ENCODE measurements at places on chromosomes 1 and 21.

DNA sequence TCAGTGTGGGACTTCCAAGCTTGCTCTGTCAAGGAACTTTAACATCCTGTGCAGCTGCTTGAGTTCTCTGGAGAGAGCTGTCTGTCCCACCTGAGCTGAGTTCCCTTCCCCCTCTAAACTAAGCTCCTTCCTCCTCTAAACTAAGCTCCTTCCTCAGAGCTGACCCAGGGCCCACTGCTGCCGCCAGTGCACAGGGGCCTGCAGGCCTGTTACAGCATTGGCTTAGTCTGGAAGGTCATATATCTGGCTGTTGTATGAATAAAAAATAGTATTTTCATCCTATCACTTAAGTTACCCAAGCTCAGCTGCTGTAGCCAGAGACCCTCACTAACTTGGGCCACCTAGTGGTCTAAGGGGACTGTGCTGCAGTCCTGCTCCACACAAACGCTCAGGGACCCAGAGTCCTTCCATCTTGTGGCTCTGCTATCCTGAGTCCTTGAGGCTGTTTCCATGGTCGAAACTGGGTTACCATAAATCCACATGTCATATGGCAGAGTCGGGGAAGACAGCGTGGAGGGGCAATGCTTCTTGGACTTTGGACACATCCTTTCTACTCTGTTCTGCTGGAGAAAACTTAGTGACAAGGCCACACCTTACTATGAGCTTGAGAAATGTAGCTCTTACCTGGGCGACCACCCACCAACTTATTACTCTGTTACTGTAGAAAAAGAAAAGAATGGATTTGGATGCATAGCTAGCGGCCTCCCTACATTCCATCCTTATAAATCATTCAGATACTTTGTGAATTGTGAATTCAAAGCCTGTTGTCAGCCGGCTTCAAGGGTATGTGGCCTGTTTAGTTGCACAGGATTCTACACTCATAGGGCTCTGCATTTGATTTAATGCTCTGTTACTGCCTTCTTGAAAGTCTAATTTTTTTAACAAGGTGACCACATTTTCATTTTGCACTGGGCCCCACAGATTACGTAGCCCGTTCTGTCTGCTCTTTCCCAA, 71.4 kb upstream of the GCLM start:
- DNase-seq: no peak

DNA sequence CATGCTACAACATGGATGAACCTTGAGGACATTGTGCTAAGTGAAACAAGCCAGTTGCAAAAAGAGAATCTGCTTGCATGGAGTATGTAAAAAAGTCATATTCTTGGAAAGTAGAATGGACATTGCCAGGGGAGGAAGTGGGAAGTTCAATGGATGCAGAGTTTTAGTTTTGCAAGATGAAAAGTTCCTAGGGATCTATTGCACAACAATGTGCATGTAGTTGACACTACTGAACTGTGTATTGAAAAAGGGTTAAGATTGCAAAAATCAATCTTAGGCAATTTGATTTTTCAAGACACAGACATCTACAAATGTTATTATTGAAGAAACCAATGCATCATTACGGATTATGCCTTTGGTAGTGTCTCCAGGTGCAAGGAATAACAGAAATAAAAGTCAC, 50.3 kb upstream of the MAGI3 start:
- no peak for DNase-seq

DNA sequence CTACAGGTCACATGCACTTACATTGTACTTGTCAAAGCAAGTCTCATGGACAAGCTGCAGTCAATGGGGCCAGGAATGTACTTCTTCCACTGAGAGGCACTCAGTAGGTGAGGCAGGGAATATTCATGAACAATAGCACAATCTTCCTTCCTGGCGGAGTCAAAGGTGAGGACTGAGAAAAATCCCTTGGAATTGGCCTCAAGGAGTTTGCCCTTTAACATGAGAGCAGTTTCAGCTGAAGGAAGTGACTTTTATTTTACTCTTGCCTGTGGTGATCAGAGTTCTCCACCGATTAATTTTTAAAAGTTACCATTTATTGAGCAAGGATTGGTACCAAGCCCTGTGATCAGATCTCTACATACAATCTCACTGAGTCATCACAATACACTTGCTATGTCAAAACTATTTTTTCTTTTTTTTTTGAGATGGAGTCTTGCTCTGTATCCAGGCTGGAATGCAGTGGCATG, 11.2 kb upstream of the AK2 start:
- no peak for DNase-seq

DNA sequence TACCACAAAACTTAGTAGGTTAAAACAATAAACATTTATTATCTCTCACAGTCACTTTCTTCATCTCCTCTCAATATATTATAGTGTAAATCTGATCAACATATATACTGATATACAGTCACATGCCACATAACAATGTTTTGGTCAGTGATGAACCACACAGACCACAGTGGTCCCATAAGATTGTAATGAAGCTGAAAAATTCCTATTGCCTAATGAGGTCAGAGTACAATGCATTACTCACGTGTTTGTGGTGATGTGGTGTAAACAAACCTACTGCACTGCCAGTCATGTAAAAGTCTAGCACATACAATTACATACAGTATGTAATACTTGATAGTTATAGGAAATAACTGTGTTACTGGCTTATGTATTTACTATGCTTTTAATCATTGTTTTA, 30.1 kb downstream of the OLFML3 start:
- DNase-seq: no peak

DNA sequence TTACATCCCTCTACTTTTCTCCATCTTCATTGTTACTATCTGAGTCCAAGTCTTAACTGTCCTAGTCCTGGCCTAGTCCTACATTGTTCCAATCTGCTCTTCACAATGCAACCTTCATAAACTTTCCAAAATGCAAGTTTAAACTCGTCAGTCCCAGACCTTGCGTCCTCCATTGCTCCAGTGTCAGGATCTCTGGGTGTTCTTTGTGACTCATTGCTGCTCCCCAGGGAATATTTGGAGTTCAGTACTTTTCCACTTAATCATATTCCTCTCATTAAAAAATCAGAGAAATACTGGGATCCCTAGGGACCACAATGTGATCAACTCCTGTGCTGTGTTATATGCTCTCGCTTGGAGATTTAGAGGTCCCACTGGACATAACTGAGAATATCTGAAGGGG, 18.0 kb upstream of the KPRP start:
- DNase-seq: no peak

DNA sequence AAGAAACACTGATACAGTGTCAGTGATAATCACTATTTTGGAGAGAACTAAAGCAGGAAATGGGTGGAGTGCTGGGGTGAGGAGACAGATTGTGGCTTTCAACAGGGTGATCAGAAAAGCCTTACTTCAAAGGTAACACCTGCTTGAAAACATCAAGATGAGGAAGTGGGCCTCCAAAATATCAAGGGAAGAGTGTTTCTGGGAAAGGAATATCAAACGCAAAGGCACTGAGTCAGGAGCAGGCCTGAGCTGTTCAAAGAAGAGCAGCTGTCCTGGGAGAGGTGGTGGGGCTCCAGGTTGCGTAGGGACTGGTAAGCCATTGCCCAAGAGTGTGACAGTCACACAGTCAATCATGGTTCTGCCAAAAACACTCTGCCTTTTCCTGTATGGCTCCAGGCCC, 47.1 kb upstream of the ATP1A1 start:
- DNase-seq: peak; percentile 44

GRCh38 chr1:215568299-215568692, 1.2 kb downstream of the KCTD3 start:
- no peak for DNase-seq

DNA sequence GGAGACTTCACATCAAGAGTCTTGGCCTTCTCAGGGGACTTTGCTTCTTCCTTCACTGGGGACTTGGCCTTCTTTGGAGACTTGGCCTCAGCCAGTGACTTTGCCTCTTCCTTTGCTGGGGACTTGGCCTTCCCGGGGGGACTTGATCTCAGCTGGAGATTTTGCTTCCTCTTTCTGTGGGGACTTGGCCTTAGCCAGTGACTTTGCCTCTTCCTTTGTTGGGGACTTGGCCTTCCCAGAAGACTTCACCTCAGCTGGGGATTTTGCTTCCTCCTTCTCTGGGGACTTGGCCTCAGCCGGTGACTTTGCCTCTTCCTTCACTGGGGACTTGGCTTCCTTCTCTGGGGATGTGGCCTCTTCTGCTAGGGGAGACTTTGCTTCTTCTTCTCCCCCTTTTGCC, 13.5 kb upstream of the CD2 start:
- no peak for DNase-seq

DNA sequence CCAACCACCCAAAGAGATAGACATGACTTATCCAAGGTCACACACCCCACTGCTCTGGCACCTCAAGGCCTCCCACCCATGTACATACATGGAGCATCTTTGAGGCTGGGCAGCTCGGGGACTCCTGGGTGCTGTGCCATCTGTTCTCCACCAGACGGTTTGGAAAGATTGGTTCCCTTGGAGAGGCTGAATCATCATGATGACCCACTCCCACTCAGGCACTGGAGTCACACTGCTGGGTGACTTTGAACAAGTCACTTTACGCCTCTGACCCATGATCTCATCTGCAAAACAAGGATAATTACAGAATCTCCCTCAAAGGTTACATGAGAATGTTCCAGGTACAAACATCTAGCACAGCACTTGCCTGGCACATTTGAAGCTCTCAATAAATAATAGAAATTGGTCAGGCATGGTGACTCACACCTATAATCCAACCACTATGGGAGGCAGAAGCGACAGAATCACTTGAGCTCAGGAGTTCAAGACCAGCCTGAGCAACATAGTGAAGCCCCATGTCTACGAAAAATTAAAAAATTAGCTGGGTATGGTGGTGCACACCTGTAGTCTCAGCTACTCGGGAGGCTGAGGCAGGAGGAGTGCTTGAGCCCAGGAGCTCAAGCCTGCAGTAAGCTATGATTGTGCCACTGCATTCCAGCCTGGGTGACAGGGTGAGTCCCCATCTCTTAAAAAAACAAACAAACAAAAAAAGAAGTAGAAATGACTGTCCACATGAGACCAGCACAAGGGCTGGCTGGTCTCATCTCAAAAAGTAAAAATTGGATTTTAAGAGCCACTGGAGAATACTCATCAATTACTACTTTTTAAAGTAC, 74.9 kb downstream of the RRAGC start:
- DNase-seq: no peak

- DNase-seq: no peak
Measured at GRCh38 chr21:38718481-38718880, 87.2 kb upstream of the ETS2 start.

- DNase-seq: no peak
Measured at GRCh38 chr1:192598589-192598988, 23.0 kb downstream of the RGS1 start.

DNA sequence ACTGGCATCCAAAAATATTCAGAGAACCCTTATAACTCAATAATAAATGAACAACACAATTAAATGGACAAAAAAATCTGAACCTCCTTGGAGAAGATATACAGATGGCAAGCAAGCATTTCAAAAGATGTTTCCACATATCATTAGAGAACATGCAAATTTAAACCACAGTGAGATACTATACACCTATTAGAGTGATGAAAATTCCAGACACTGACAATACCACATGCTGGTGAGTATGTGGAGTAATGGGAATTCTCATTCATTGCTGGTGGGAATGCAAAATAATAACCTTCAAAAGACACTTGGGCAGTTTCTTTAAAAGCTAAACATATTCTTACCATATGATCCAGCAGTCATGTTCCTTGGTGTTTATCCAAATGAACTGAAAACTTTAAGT, 46.1 kb downstream of the HS2ST1 start:
- no peak for DNase-seq

DNA sequence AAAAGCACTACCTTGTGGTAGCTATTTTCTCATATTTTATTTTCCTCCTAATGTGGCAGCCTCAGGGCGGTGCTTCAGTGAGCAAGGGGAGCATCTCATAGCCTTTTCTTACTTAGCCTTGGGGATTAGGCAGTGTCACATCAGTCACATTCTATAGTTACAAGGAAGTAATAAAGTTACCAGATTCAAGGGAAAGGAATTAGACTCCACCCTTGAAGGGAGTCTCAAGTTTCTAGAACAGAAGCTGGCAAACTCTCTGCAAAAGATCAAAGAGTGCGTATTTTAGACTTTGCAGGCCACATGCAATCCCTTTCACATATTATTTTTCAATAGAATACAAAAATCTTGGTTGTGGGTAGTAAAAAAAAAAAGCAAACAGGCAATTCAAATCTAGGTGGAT, 350.4 kb downstream of the AMY1C start:
- DNase-seq: no peak

GRCh38 chr1:31760471-31761470, 3.4 kb downstream of the ADGRB2 start:
- peak; percentile 73 for DNase-seq

DNA sequence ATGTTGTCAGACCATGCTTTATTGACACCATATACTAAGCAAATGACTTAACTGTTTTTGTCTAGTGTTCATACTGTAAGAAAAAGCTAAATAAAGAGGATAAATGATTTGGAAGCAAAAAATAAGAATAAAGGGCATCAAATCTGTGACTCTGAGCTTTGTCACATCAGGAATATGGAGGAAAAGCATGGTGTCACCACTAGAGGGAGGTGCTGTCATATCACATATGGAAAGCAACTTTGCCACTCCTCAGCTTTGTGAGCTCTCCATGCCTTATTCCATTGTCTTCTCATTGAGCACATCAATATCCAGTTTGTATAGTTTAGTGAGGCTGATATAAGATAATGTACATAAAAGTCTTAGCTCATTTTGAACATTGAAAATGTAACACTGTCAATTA, 20.8 kb upstream of the GBP1 start:
- DNase-seq: peak; percentile 36

- DNase-seq: no peak
Measured at GRCh38 chr1:35444519-35444774, 112.8 kb downstream of the KIAA0319L start.

- DNase-seq: no peak
Measured at GRCh38 chr1:26203642-26204318, 13.4 kb downstream of the CATSPER4 start.

DNA sequence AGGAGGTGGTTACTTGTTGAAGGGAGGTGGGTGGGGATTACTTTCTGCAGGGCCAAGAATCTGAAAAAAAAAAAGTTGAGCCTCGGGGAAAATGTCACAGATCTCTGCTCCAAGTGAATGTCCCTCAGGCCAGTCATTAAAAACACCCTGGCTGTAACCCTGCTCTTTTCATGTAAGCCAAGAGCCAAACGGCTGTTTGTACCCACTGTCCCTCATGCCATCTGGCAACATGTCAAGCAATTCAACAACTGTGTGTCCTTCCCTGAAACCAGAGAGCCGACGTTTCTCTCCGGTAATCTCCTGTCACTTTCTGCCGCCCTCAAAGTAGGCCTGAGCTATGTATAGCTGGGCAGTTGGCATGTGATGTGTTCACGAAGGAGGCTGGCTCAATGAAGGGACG, 14.7 kb downstream of the CASQ2 start:
- DNase-seq: no peak
